ENCODE measurements at places on chromosomes 7 and 10.

- no peak for DNase-seq
These were observed at the start of gene PRKG1 for GRCh38 chr10:51074238-51075028. Gene PRKG1, plus strand, starts transcription at chr10:51074487.

GRCh38 chr7:40371806-40372440 is 237.1 kb downstream of the SUGCT start:
- DNase-seq = no peak

- DNase-seq = no peak
These were observed 68.6 kb downstream of the JAZF1 start for GRCh38 chr7:28112012-28112411.

DNA sequence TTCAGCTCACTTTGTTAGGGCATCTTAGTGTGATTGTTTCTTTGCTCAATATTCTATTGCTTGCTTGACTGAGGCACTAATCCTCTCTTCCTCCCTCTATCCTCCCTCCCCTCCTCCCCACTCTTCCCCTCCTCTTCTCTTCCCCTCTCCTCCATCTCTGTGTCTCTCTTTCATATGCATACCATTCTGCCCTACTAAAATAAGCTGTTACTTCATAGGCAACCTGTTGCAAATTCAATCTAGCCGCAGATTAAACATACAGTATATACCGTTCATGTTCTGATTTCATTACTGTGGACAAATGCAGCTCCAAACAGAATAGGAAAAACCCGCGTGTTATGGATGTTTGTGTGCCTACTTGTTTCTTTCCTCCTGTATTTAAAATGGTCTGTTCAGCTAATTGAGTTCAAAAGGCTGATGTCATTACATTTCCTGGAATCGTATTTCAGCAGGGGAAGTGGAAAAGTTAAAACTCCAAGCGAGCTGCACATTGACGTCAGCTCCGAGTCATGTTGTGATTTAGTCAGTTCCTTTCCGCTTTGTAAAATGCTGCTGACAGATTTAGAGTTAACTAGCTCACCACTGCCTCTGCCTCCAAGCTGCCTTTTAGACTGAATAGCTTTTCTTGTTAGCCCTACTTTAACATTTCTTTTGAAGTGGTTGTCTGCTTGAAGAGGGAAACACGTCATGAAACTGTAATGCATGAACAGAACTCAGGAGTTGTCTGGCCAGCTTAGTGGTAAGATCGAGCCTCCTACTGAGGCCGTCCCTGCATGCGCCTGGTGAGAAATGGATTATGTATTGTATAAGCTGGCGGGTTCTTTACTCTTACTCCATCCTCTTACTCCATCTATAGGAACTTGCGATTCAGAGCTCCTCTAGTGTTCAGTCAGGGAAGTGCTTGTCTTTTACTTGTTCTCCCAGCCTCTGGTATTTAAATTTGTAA is 69.0 kb downstream of the CREM start:
- peak; percentile 60 for DNase-seq

DNA sequence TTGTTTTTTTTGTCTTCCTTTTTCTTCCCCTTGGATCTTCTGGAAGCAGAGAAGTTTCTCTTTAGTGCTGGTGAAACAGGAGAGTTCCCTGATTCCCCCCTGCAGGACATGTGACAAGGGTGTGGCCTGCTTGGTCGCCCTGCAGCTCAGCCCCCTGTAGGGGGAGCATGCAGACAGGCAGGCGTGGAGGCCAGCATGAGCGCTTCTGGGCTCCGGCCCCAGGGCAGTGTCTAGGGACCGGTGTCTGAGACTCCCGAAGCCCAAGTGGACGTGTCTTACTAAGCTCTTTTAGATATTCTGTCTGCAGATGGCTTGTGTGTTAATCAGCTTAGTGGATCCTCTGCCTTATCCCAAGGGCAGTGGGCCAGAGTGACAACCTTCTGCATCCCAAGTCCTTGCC is 26.1 kb downstream of the PRSS58 start:
- DNase-seq = no peak

- DNase-seq = no peak
These were observed 51.8 kb upstream of the PPP2R2D start for GRCh38 chr10:131848741-131849590.

DNA sequence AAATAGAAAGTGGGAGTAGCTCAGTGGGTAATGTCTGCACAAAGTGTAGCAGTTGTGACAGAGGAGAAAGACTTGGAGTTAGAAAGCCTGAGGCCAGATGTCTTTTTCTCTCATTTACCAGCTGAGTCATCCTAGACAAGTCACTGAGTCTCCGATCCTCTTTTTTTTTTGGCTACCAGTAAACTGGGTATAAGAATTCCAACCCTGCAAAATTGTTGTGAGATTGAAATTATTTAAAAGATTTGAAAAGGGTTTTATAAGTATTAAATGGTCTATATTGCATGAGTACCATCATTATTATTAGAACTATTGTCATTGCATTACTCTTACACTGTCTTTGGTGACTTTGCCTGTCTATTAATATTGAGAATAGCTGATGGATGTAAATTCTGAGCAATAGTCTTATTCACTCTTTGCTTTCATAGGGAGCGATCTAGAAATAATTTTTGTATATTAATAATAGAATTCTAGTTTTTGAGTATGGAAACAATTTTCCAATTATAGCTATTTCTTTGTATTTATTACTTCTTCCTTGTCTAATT is 74.0 kb downstream of the ARID5B start:
- no peak for DNase-seq

DNA sequence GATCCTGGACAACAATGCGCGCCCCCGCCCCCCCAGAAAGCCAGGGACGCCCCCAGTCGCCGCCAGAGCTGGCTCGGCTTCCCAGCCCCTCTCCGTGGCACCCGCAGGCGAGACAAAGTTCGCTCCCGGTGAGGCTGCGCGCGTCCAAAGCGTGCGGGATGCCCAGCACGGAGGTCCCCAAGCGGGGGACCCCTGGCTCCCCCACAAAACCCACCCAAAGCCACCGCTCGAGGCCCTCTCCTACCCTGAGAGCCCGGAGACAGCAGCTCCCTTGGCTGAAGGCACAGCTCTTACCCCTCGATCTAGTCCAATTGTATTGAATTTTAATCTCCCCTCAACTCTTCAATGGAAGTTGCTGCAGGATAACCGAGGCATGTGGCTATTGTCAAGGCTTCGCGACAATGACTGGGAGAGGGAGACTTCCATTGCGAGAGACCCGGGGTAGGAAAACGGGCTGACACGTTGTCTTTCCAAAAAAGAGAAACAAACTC is 305.3 kb downstream of the PRPF18 start:
- no peak for DNase-seq

GRCh38 chr7:75723444-75723843 is 15.3 kb downstream of the HIP1 start:
- DNase-seq = no peak

GRCh38 chr10:71213761-71214440 is 1.5 kb downstream of the UNC5B start:
- no peak for DNase-seq

DNA sequence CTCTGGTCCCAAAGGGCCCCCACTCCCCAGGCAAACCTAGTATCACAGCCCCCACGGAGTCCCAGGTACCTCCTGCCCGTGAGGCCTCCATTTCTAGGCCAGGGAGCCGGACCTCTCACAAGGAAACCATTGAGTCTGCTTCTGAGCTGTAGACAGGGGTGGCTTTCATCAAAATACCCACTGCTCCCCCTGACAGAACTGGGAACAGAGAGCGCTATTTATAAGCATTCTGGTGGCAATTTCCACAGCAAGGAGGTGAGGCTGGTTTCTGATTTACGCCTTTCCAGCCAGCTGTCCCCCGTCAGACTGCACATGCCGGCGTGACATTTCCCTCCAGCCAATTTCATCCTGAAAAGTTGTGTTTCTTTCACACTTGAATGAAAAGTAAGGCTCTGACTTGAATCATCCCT is 407.5 kb upstream of the PRKCQ start:
- no peak for DNase-seq

GRCh38 chr7:7136466-7137381 is 45.6 kb upstream of the C1GALT1 start:
- no peak for DNase-seq
